ENCODE measurements at places on chromosomes 4 and X. TPM values are rescaled to one million over a fixed set of nuclear protein-coding genes. Genes with fewer than 3 reads are reported as not detected.

Gene HSFX2
- total RNA-seq: not detected

Gene GAGE12F
- not detected for total RNA-seq

Gene LPAR4
- not detected for total RNA-seq

Gene ADGRL3
- total RNA-seq: 9.3 TPM

Gene GUCY1A1
- 14.9 TPM for total RNA-seq

Gene ETDB
- total RNA-seq: not detected

Gene ZC4H2
- 15.0 TPM for total RNA-seq

Gene NMU
- not detected for total RNA-seq

Gene CCDC120
- 13.8 TPM for total RNA-seq

Gene PGAM4
- total RNA-seq: not detected

Gene RIBC1
- total RNA-seq: not detected

Gene PRRG1
- 10.4 TPM for total RNA-seq

GRCh38 chr4:177441061-177441802 is 1.0 kb downstream of the AGA start:
- no peak for DNase-seq

DNA sequence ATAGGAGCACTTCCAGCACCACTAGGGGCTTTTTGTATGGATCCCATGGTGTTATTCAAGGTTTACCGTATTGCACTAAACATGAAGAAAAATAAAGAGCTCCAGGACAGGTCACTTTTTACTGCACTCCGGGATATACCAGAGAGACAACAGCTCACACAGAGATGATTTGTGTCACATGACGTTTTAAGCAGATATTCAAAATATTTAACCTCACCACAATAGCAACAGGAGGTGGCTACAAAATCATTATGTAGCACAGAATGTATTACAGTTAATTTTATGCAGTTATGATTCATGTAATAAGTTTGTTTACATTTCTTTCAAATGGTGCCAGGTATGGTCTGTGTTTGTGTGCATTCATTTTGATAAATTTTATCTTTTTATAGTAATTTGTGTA is 100.6 kb downstream of the LUZP4 start:
- no peak for DNase-seq

DNA sequence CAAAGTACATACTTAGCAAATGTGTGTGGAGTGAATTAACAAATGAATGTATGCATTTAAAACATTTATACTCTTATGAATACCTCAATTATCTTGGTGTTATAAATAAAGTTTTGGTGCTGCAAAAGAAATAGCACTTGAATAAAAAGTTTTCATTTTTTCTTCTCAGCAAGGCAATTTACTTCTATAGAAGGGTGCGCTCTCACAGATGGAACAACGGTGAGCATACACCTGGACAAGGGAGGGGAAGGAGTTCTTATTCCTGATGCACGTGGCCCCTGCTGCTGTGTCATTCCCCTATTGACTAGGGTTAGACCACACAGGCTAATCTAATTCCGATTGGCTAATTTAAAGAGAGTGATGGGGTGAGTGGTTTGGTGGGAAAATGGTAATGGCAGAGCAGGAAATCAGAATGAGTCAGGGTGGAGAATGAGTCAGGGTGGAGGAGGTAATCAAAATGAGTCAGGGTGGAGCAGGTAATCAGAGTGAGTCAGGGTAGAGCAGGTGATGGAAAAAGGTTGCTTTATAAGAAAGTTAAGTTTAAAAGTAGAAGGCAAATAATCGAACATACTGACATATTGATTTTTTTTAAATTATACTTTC is 28.2 kb upstream of the PGK1 start:
- no peak for DNase-seq

DNA sequence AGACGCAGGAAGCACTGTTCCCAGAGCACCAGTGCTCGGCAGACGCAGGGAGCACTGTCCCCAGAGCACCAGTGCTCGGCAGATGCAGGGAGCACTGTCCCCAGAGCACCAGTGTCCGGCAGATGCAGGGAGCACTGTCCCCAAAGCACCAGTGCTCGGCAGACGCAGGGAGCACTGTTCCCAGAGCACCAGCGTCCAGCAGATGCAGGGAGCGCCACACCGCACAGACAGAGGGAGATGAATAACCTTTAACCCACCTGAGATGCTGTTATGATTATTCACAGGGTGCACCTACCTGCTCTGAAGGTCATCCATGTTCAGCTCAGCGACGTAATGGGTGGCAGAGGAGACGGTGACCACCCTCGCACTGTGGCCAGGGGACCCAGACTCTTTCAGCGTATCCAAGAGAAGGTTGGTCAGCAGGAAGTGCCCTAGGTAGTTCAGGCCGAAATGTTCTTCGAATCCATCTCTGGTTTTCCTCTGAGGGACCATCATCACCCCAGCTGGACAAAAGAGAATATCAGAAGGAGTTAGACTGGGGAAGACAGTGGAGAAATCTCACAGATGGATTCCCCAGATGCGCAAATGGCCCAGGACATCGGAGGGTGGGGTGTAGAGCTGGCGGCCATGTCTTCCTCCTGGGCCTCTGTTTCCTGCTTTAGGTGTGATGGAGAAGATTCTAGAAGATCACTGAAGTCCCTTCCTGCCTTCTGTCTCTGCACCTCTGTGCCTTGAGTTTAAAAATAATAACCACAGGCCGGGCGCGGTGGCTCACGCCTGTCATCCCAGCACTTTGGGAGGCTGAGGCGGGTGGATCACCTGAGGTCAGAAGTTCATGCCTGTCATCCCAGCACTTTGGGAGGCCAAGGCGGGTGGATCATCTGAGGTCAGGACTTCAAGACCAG is 234.1 kb downstream of the DHRSX start:
- DNase-seq: no peak

DNA sequence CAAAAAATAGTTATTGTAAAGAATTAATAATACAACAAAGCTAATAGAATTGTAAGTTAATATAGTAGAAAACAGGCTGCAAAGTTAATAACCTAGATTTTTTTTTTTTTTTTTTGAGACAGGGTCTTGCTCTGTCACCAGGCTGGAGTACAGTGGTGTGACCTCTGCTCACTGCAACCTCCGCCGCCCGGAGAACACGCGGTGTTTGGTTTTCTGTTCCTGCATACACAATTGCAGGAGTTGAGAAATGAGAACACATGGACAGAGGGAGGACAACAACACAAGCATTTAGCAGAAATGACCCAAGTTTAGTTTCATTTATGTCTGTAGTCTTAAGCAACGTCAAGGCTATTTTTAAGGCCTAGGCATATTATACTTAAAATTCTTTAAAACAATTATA is 145.9 kb upstream of the PCDH10 start:
- DNase-seq: no peak

- DNase-seq: no peak
Measured at GRCh38 chr4:116531870-116532269, 553.5 kb downstream of the TRAM1L1 start.

DNA sequence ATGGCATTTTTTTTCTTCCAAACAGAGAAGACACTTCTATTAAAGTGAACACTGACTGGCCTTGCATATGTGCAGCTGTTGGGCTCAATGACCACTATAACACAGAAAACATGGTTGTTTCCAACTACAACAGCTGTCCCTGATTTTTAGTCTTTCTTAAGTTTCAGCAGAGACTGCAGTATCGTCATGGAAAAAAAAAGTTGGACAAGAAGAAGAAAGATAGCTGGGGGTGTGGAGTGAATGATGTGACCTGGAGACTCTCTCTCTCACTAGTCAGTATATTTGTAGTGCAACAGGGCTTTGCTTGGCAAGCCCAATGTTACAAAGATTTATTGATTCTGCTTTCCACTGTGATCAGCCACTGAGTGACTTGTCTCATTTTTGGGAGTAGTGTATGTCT is 29.5 kb upstream of the C4orf54 start:
- no peak for DNase-seq

DNA sequence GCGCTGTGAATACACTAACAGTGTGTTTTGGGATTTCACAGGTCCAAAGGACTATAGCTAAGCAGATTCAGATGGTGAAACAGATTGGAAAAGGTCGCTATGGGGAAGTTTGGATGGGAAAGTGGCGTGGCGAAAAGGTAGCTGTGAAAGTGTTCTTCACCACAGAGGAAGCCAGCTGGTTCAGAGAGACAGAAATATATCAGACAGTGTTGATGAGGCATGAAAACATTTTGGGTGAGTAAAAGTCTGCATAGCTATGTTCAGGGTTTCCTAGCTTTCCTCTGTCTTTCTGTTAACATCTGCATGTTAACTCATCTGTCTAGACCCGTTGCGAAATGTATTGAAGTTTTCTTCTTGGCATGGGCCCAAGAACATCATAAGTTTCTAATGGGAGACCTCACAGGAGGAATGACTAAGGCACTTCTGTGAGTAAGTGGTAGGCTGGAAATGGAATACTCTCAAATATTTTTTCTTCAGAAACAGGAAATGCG is 372.1 kb downstream of the BMPR1B start:
- no peak for DNase-seq

- DNase-seq: no peak
Measured at GRCh38 chrX:7242613-7243012, 94.7 kb upstream of the PUDP start.

GRCh38 chrX:41705680-41706374 is 17.1 kb downstream of the GPR34 start:
- no peak for DNase-seq

DNA sequence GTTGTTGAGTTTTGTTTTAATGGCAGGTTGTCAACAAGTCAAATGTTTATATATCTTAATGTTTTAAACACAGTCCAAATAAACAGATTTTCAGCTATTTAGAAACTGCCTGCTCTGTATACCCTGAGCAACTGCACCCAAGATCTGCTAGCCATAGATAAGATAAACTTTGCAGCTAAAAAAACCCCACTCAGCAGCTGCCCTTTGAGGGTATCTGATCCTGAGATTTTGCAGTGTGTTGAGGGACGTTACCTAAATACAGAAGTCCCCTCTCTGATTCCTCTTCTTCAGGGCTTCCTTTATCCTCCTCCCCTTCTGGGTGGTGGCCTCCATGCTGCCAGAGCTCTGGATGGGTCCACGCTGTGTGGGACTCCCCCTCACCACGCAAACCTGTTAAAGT is 11.0 kb upstream of the FGG start:
- DNase-seq: no peak

DNA sequence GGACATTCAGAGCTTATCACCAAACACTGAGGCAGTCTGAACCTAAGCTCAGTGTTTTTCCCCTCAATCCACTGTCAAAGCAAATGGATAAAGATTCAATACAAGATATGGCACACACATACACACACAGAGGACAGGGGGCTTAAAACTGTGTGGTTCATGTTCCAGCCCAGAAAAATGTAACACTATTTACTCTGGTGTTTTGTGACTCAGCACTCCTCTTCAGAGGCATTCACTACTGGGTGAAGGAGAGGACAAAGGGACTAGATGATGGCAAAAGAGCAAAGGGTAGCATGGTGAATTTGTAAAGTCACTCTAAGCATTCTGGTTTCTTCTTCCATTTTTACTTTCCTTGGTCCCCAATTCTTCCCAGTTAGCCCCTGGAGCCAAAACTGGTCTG is 120.3 kb downstream of the ARHGEF9 start:
- DNase-seq: no peak

- DNase-seq: no peak
Measured at GRCh38 chr4:122826079-122826527, 528 bp upstream of the FGF2 start.

GRCh38 chrX:132716006-132716405 is 227.2 kb upstream of the MBNL3 start:
- DNase-seq: no peak

DNA sequence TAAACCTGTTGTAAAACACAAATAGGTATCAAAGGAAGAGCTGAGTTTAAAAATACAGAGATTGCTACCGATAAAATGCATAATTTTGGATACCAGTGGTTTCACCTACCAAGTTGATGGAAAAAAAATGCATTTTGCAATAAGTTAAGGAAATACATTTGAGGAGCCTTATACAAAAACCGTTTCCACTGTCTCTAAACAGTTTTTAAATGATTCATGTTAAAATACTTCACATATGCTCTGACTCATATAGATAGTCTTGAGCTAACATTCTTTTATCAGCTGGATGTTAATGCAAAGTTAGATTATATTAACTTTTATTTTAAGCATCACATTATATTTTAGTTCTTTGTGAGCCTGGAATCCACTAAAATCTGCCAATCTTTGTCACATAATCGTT is 50.6 kb upstream of the ANKRD17 start:
- DNase-seq: no peak

- DNase-seq: no peak
Measured at GRCh38 chr4:61770456-61770855, 570.3 kb downstream of the ADGRL3 start.

DNA sequence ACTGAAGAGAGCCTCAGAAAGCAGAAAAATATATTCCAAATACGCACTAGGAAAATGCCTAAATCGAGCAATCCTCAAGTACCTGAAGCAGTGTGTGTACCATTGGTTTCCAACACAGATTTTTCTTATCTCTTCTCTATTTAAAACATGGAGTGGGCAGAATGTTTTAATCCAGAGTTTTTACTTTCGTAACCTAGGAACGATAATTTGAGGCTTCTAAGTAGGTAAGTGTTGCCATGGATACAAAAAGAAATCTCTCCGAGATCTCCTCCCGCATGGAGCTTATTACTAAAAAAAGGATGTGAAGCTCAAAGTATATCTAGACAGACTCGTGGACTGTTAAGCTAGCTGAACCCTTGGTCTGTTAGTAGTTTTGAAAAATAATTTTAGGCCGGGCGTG is 23.0 kb upstream of the OTUD4 start:
- no peak for DNase-seq

DNA sequence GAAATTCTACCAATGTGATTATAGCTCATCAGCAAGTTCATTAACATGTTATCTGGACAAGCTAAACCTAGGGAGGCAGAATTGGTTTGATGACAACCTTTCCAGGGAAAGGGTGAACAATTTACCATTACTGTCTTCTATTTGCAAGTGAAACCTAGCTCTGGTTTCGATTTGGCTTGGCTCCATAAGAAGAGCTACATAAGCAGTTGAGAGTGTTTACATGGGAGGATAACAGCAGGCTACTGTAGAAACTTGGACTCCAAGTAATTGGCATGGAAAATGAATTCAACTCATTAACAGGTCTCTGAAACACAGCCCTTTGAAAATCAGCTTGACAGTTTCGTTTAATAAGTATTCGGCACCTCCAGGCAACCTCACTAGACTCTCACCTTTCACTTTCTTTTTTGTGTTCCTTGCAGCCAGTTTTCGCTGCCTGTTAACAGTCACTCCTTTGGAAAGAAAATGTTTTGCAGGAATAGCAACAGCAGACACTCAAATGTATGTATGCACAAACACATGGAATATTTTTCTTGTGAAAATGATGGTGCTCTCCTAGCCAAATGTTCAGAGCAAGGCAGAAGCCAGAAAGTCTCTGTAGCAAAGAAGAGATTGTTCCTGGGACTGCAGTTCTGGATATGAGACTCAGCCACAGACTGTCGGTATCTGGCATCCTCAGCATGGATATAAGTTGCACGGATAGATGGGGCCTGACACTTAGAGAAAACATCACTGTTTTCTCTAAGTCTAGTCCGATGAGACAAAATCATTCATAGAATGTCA is 27.5 kb downstream of the POU3F4 start:
- no peak for DNase-seq

- no peak for DNase-seq
Measured at GRCh38 chrX:19798423-19798822, 89.0 kb downstream of the SH3KBP1 start.

GRCh38 chr4:179195887-179196286 is 1753.7 kb upstream of the AGA start:
- no peak for DNase-seq

Data from Peyer's patch (tissue), 4 donors.